ENCODE measurements at places on chromosomes 13 and 19. TPM values are rescaled to one million over a fixed set of nuclear protein-coding genes. Genes with fewer than 3 reads are reported as not detected.

GRCh38 chr13:40968416-40969000 lies 50.6 kb downstream of the ELF1 start:
- no peak overlapping the region for H3K27ac ChIP-seq
- DNase-seq = no peak
- H3K4me3 ChIP-seq = no peak overlapping the region
- no peaks in the 10 kb centered on the region for H3K36me3 ChIP-seq
- H3K27me3 ChIP-seq = no peaks in the 10 kb centered on the region

DNA sequence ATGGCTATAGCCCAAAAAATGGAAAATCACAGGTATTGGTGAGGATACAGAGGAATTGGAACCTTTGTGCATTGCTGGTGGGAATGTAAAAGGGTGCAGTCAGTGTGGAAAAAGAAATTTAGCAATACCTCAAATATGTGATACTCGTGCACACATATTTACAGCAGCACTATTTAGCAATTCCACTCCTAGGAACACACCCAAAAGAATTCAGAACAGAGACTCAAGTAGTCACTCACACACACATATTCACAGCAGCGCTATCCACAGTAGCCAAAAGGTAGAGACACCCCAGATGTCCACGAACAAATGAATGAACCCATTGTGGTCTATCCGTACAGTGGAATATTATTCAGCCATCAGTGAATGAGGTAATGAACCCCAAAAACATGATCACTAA lies 114.0 kb downstream of the COL4A2 start:
- DNase-seq = no peak
- no peaks in the 10 kb centered on the region for H3K27me3 ChIP-seq
- no peak overlapping the region for H3K4me3 ChIP-seq
- H3K27ac ChIP-seq = peak overlapping the region; percentile 48
- peaks cover 15% of the 10 kb centered on the region for H3K4me1 ChIP-seq
- H3K36me3 ChIP-seq = no peaks in the 10 kb centered on the region

The BICRA gene
- 2.0 TPM for total RNA-seq

The C19orf38 gene
- total RNA-seq = not detected

DNA sequence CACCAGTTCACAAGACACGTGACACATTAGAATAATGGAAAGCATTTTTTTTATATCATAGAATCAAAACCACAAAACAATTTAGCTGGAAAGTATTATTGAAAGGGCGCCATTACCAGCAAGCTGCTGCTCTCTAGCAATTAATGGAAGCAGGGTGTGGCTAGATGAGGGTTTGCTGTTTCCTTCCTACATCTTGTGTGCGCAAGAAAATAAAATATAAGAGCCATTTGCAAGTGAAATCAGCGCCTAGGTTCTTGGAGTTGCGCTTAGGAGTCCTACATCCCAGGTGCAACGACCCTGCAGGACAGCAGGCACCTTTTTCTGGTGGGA lies 140.9 kb downstream of the ZNF536 start:
- H3K27me3 ChIP-seq = no peaks in the 10 kb centered on the region
- H3K36me3 ChIP-seq = no peaks in the 10 kb centered on the region
- no peak overlapping the region for H3K27ac ChIP-seq
- no peak for DNase-seq
- no peaks in the 10 kb centered on the region for H3K4me1 ChIP-seq

The TRAPPC6A gene
- 16.7 TPM for total RNA-seq

GRCh38 chr13:21218351-21219035 lies 42.0 kb downstream of the MRPL57 start:
- H3K36me3 ChIP-seq = no peaks in the 10 kb centered on the region
- no peak for DNase-seq
- H3K27ac ChIP-seq = no peak overlapping the region
- H3K4me3 ChIP-seq = no peak overlapping the region

The SYT5 gene
- not detected for total RNA-seq

The TRPM4 gene
- total RNA-seq = 28.7 TPM

The TNNI3 gene
- not detected for total RNA-seq

DNA sequence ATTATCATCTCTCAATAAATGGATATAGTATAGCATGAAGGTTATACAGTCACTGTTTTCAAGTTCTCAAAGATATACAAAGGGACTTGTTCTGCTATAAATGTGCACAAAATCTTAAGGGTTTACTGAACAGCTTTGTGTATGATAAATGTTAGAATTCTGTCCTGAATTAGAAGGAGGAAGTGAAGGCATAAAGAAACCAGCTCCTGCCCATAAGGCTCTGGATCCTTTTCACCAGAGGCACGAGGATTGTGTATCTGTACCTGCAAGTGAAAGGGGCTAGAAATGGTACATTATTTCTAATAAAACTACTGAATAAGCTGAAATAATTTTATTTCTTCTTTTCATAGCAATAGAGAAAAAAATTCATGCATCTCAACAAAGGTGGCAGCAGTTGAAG lies 32.4 kb downstream of the PHF11 start:
- no peaks in the 10 kb centered on the region for H3K27me3 ChIP-seq
- DNase-seq = no peak

GRCh38 chr19:54207983-54208783 lies 7.5 kb downstream of the RPS9 start:
- no peaks in the 10 kb centered on the region for H3K27me3 ChIP-seq
- H3K36me3 ChIP-seq = no peaks in the 10 kb centered on the region
- no peak for DNase-seq
- peaks cover 10% of the 10 kb centered on the region for H3K4me1 ChIP-seq

- DNase-seq = no peak
- no peaks in the 10 kb centered on the region for H3K36me3 ChIP-seq
- no peak overlapping the region for H3K27ac ChIP-seq
- no peaks in the 10 kb centered on the region for H3K4me1 ChIP-seq
Observed at GRCh38 chr19:3302755-3303154, 63.6 kb upstream of the NFIC start.

The SPACA4 gene
- total RNA-seq = not detected

- DNase-seq = no peak
- no peak overlapping the region for H3K4me3 ChIP-seq
- H3K27ac ChIP-seq = no peak overlapping the region
Observed at GRCh38 chr19:11337080-11337479, 2.4 kb downstream of the RAB3D start.

GRCh38 chr13:109858319-109858718 lies 71.9 kb upstream of the IRS2 start:
- no peaks in the 10 kb centered on the region for H3K27me3 ChIP-seq
- no peak for DNase-seq
- no peak overlapping the region for H3K27ac ChIP-seq
- no peak overlapping the region for H3K4me3 ChIP-seq
- no peaks in the 10 kb centered on the region for H3K4me1 ChIP-seq

Measured in uterus (tissue), 4 donors.